NCI-H2107 (cell line): ENCODE measurements at places on chromosomes 6 and 20.

DNA sequence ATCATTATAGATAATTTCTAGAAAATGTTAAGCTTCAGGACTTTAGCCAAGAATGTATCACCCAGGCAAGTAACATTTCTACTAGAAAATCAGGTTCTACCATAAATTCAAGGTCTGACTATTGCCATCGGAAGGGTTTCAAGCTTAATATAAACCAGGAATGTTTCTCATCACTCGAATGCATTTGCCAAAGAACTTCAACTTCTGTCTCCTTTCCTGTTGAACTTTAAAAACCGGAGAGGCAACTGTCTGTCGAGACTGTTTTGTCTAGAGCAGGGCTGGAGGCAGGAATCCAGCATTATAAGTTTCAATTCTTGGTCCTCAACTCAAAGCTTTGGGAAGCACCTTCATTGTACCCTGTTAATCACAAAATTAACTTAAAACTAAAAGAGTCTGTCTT, 264.7 kb downstream of the ZNF217 start:
- DNase-seq: no peak

GRCh38 chr20:4821590-4821989, 99.9 kb downstream of the PRND start:
- no peak for DNase-seq

DNA sequence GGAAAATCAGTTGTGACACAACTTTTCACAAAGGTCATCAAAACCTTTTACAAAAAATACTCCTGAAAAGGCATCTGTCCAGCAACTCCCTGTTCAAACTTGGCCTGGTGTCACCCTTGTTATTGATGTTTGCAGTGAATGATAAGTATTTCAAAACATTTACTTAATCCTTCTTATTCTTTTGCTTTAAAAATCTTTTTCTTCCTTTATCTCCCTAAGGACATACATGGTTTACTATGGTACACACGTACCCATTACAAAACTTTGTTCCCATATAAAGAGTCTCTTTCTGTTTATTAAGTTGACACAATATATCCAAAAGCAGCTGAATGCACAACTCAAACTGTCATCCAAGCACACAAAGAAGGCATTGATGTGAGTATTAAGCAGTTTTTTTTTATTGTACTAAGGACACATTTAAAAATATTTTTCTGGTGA, 17.5 kb downstream of the GSTA2 start:
- no peak for DNase-seq

DNA sequence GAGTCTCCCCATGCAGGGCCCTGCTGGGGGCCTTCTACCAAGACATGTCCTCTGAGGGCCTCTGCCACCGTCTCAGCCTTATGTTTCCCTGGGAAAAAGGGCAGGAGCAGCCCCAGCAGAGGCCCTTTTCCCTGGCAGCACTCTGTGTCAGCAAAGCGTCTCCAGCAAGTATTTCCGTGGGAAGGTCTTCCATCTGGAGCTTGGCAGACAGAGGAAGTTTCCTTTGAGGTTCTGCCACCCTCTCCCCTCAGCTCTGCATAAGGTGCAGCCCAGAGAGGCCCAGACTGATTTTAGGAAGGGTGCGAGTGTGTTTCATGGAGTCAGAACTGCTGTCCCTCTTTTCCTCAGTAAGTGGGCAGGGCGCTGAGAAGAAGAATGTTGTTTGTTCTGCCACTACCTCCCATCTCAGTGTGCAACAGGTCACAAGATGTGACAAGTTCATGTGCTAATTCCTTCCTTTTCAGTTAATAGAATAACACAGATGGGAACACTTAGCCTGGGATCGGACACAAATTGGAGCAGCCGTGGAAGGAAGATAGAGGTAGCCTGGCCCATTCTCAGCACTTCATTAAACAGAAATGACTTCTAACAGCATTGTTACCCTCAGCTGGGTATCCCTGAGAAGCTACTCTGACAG, 784.4 kb downstream of the MAFB start:
- DNase-seq: no peak

- DNase-seq: no peak
These were observed 13.9 kb downstream of the MACROD2 start for GRCh38 chr20:14009208-14009607.

- DNase-seq: no peak
These were observed 4.3 kb downstream of the HMGN3 start for GRCh38 chr6:79230149-79230548.

DNA sequence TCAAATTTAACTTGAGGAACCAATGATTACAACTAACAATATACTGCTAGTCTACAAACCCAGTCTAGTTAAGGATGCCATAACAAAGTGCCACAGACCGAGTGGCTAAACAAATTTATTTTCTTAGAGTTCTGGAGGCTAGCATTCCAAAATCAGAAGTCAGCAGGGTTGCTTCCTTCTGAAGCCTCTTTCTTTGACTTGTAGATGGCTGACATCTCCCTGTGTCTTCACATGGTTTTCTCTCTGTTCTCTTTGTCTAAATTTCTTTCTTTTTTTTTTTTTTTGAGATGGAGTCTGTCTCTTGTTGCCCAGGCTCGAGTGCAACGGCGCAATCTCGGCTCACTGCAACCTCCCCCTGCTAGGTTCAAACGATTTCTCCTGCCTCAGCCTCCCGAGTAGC, 56.1 kb downstream of the NCOA3 start:
- DNase-seq: no peak

DNA sequence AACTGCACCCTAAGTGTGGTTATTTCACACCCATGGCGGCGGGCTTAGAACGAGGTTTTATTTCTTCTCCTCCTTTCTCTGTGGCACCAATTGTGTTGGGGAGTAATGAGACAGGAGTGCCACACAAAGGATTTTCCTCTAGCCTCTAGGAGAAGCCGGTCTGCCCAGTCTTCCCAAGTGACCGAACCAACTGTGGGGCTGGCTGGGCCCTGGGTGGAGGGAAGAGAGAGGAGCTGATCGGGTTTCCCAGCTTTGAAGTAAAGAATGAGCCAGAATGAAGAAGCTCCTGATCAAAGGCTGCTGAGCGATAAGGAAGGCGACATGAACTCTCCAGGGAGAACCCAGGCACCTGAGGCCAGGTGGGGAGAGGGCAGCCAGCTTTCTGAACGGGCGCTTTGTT, 616.0 kb upstream of the BTBD3 start:
- no peak for DNase-seq

DNA sequence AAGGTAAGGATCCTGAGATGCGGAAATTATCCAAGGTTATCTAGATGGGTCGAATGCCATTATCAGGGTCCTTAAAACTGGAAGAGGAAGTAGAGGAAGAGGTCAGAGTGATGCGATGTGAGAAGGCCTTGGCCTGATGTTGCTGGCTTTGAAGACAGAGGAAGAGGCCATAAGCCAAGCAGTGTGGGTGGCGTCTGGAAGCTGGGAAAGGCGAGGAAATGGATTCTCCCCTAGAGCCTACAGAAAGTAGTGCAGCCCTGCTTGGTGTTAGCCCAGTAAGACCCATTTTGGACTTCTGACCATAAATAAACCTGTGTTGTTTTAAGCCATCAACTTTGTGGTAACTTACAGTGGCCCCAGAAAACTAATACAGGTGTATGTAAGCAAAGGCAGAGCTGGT, 2.0 kb downstream of the SRXN1 start:
- DNase-seq: no peak

GRCh38 chr6:123733180-123733579, 70.5 kb upstream of the NKAIN2 start:
- no peak for DNase-seq

GRCh38 chr20:24368253-24368652, 101.2 kb upstream of the SYNDIG1 start:
- DNase-seq: no peak

- DNase-seq: no peak
These were observed 646.5 kb downstream of the RNF144B start for GRCh38 chr6:19033683-19034082.

DNA sequence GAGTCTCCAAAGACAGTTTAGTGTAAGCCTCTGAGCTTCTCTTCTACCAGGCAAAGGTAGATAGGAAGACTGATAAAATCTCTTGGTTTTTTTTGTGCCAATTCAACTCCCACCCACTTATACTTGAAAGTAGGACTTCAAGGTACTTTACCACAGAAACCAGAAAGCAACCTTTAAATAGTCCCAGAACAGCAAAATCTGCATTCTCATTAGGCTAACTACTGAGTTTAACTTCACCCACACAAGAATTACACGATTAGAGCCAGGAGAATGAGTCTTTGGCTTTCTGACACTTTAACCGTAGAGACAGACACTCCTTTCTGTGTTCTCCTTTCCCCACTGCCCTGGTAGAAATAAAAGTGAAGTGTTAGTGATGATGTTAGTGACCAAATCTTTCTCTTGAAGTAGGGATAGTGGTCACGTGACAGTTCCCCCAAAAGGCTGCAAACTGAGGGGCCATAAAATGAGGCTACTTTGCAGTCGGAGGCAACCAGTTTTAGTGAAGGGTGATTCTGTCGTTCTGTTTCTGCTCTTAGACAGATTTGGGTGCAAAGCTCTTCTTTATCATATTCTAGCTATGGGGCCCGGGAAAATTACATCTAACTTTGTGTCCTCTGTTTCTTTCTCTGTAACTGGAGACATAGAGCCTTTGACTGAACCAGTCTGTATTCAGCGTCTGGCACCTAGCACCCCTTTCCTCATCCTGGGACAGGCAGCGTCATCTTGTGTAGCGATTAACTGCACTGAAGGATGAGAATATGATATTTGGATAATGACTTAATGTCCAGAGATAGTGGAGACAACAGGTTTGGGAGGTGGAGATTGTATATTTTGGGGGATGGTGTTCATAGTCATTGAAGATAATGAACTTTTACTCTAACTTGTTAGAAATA, 206.4 kb upstream of the CITED2 start:
- DNase-seq: no peak

DNA sequence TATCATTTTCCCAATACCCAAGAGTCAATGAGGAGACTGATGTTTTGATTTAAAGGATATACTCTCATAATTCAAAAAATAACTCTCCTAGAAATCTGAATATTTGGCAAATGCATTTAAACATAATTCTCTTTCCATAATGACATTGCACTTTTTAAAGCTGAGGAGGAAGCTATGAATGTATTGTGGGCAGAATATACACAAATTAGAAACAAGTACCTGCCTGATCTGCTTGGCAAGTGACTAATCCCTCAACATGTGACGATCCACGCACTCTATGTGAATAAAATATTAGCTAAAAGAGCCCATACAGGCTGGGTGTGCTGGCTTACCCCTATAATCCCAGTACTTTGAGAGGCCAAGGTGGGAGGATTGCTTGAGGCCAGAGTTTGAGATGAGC, 88.3 kb upstream of the CCDC28A start:
- no peak for DNase-seq

DNA sequence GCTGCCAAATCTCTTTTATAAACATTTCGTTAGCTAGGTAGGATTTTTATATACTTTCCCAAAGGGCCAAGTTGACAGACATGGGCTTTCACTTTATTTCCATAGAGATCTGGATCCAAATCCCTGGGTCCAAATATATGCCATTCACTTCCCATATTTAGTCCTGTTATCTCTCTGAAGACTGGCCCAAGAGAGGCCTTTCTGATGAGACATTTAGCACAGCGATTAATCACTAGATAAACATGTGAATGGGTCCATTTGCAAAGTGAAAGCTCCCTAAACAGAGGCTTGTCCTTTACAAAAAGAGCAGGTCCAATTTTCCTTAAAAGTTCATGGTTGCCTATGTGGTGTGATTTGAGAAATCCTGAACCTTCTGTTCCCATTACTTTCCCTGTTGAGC, 132.6 kb downstream of the TRMT11 start:
- no peak for DNase-seq

GRCh38 chr6:143941852-143942627, 66.0 kb downstream of the PLAGL1 start:
- peak; percentile 40 for DNase-seq

DNA sequence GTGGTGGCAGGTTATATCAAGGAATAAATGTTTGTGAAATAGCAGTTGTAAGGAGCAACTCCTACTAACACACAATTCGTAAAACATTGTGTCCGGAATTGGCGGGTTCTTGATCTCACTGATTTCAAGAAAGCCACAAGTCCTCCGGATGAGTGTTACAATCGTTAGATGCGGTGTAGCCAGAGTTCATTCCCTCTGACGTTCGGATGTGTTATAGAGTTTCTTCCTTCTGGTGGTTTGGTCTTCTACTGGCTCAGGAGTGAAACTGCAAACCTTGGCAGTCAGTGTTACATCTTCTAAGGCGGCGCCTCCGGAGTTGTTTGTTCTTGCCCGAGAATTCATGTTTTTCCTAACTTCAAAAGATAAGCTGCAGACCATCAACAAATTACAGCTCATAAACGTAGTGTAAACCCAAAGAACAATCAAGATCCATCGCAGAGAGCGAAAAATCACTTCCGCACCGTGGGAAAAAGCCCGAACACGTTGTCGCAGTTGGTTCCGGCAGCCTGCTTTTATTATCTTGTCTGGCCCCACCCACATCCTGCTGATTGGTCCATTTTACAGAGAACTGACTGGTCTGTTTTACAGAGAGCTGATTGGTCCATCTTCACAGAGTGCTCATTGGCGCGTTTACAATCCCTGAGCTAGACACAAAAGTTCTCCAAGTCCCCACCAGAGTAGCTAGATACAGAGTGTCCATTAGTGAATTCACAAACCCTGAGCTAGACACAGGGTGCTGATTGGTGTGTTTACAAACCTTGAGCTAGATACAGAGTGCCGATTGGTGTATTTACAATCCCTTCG, 58.2 kb downstream of the TRIM27 start:
- no peak for DNase-seq

- DNase-seq: no peak
These were observed 40.7 kb upstream of the KCNK5 start for GRCh38 chr6:39269961-39270360.

GRCh38 chr6:5084360-5084780, 771 bp upstream of the PPP1R3G start:
- no peak for DNase-seq

GRCh38 chr20:58008866-58009265, 219.6 kb downstream of the ANKRD60 start:
- DNase-seq: no peak

- DNase-seq: no peak
These were observed 527.6 kb downstream of the MAFB start for GRCh38 chr20:40161391-40161790.

GRCh38 chr20:53859684-53860083, 210.7 kb downstream of the BCAS1 start:
- no peak for DNase-seq

DNA sequence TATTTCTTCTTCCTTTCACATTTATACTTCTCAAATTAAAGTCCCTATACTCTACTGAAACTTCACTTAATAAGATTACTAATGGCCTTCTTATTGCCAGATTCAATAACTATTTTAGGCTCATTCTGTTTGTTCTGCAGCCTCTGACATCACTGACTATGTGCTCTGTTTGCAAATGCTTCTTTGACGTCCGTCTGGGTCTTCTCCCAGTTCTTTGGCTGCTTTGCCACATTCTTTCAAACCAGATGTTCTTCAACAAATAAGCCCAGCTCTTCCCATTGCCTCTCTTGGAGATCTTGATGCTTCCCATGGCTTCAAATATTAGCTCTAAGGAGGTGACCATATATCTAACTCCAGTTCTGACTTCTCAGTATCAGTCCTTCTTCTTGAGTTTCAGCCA, 117.4 kb downstream of the BTBD9 start:
- no peak for DNase-seq

GRCh38 chr6:36523936-36524499, 23.3 kb downstream of the STK38 start:
- DNase-seq: no peak

- no peak for DNase-seq
These were observed 7.3 kb upstream of the USP45 start for GRCh38 chr6:99522531-99522930.
